ENCODE measurements at places on chromosomes 16 and 17.

DNA sequence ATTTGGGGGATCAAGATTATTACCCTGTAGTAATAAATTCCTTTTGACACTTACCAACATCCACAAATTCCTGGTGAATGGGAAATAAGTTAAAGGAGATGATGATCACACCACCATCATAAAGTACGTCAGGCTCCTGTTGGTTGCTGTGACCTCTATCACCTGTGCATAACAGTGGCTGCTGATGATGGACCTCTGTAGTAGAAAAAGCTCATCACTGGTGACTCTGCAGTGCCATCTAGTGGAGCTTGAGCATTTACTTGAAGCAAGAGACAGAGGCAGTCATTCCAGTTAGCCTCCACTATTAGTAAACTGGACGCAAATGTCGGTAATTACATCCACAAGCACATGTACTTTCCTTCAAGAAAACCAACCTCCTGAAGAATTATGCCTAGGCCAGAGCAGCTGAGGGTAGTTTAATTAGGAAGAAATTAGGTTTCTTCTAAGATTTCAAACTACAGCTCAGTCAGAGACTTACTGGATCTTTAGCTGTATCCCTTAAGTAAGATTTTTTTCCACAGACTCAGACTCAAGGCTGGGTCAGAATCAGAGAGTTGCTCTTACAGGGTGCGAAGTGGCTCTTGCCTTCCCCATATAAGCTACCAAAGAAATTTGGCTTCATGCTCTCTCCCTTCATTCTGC is 39.3 kb downstream of the CYB561 start:
- DNase-seq = peak; percentile 83

DNA sequence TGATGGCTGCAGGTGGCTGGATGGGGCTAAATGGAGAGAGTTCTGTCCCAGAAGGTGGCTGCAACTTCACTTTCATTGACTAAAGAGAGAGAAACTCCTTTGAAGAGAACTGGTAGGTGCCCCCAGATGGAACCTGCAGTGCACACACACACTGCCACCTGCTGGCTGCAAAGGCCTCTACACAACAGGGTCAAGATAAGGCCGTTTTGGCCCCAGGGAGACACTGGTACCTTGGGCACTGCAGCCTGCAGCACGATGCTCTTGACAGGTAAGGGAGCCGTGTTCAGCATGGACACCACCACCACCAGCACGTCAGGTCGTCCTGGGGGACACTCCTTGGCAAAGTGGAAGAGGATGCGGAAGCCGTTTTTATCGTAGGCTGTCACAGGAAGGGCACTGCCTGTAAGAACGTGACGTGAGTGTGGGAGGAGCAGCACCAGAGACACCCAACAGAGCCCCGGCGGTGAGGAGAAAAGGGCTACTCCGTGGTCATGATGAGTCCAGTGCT is 22.7 kb downstream of the GGA3 start:
- DNase-seq = peak; percentile 77

DNA sequence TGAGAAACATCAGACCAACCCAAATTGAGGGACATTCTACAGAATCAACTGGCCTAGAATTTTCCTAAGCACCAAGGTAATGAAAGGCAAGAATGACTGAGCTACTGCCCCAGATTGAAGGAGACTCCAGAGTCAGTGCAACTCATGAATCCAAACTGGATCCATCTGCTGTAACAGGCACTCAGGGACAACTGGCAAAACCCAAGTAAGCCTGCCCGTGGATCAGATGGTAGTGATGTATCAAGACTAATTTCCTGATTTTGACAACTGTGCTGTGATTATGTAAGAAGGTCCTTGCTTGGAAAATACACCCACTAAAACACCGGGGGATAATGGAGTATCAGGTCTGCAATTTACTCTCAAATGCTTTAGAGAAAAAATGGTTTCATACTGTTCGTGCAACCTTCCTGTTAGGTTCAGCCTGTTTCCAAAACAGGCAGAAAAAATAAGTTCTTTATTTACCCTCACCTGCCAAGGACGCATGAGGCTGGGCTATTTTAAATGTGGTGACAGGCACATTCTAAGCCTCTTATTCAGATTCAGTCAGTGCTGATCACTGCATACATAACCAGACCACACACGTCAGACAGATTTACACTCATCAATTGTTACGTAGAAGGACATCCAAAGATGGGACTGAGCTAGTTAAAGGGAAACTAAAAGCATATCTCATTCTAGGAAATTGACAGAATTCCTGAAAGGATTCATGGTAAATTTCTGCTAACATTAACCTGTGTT is 7.0 kb downstream of the MBTPS1 start:
- DNase-seq = peak; percentile 29

- DNase-seq = no peak
These were observed 382.2 kb downstream of the ZFHX3 start for GRCh38 chr16:72665701-72666100.

Measured in HAP-1 (cell line).